ENCODE measurements at places on chromosomes 12 and 14.

DNA sequence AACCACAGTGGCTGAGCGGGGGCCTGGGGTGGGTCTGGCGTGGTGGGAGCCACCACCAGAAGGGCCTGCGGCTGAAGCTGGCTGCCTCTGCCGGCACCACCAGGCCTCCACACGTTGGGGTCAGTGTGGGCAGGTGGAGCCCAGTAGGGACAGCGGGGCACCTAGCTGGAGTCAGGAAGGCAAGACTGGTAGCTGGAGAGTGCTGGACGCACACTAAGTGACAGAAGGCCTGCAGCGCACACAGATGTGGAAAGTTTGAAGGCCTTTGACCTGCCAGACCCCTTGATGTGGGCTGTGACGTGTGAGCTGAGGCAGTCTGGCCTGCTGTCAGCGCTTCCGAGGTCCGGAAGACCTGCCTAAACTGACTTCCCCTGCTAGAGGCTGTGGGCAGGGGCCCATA, 26.3 kb downstream of the RIN3 start:
- no peak for DNase-seq

DNA sequence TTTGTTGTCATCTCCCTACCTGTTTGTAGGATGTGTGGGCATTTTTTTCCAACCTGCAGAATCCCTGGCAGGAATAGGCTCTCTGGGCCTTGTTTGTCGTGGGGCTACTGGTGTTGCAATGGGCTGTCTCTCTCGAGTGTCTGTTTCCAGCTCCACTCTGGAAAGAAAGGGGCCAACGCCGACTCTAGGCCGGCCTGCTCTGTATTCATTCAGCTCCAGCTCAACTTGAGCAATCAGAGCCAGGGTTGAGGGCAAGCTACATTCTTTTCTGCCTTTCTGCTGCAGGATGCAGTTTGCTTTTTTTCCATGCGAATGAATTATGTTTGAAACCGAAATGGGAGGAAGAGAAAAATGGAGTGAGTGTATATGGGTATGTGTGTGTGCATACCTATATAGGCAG, 2.3 kb downstream of the JDP2 start:
- no peak for DNase-seq

GRCh38 chr12:104653730-104654664, 197.2 kb downstream of the CHST11 start:
- DNase-seq: no peak

DNA sequence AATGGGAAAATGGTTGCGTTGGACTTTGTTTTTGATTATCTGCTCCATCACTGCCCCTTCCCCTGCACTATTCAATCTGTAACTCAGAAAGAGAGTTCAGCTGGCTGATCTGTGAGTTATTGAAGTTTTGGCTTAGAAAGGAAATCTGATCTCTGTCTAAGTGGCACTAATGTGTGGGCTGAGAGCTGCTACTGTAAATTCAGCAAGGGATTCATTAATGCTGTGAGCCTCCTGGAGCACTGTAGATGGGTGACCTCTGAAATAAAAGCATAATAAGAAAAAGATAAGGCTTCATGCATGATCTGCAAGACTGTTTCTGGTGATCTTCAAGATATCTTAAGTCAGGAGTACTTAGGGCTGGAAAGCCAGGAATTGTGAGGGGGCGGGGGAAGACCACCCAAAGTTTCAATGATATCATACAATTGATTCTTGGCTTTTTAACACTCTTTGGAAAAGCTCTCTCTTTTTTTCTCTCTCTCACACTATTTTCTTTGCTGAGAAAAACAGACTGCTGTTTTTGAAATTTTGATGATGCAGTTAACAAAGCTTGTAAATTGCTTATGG, 101.1 kb downstream of the C12orf75 start:
- DNase-seq: no peak

DNA sequence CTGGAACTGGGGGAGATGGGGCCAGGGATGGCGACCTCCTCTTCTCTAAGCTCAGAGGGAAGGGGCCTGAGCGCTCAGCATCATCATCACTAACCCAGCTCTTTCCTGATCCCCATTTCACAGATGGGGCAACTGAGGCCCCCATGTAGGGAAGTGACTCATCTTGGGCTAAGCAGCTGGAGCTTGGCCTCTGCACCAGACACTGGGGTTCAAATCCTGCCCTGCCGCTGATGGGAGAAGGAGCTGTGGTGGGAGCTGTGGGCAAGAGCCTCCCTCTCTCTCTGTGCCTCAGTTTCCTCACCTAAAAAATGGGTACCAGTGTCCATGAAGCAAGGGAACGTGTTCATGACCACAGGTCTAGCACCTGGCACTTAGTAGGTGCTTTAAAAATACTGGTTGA, 2.6 kb upstream of the TRPV4 start:
- no peak for DNase-seq

DNA sequence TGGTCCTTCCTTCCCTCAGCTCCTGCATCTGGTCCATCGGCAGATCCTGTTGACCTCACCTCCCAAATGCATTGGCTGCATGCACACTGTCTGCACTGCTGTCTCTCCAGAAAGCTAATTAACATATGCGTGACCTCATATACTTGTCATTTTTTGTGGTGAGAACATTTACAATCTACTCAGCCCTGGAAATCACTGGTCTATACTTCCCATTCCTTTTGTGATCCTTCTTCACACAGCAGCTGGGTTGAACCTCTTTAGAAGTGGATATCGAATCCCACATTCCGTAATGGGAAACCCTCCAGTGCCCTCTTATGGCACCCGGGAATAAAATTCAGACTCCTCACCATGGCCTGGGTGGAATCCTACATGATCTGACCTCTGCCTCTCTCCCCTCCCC, 45.0 kb downstream of the SMOC1 start:
- no peak for DNase-seq

DNA sequence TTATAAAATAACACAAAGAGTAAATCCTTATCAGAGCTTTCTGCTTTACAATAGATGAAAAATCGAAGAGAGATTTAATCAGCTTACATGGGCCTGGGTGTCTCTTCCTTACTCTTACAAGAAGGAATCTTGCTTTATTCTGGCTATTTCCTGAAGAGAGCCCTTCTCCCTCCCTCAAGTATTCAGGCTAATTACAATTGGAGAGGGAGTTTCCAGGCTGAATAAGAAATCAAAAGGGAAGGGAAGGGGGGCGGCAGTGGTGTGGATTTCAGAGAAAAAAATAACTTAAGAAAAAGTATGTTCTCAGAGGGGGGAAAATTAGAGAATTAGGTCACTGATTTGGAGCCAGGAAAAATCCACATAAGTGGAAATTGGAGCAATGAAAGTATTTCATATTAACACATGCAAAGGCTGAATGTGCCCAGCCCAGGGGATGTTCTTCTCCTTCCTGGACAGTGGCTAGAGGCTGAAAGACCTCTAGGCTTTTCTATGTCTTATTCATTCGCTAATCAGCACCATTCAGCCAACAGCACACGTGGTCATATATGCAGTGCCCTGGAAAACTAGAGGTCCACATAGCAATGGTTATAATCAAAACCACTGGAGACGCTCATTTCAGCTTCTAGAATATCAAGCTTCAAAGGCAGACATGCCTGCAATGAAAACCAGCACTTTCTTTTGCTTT, 158.9 kb upstream of the BTG1 start:
- no peak for DNase-seq

DNA sequence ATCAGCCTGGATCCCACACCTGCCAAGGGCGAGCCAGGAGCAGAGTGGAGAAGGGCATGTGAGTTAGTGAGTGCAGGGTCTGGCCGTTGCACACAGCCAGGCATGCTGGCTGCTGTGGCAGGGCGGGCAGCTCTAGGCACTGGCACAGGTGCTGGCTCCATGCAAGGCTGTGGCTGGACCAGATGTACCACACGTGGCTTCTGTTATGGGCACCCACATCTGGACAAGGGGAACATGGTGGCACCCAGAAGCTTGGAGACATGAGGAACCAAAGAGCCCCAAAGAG, 20.1 kb downstream of the SERPINA3 start:
- no peak for DNase-seq

DNA sequence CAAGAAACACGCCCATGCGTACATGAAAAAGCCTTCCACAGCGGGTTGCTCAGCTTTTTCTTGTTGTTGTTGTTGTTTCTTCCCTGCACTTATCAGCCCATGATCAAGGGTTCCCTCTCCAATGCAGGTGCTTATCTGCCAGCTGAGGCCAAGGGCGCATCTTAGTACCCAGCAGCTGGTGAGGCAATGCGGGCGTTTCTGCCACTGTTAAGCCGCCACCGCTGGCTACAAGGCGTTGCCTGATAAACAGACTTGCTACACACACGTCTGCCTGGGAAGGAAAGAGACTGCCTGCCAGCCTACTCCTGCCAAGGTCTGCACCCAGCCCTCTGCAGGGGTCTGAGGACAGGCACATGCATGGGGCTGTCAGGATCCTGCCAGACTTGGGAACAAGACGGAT, 345.9 kb downstream of the BCL11B start:
- DNase-seq: no peak

DNA sequence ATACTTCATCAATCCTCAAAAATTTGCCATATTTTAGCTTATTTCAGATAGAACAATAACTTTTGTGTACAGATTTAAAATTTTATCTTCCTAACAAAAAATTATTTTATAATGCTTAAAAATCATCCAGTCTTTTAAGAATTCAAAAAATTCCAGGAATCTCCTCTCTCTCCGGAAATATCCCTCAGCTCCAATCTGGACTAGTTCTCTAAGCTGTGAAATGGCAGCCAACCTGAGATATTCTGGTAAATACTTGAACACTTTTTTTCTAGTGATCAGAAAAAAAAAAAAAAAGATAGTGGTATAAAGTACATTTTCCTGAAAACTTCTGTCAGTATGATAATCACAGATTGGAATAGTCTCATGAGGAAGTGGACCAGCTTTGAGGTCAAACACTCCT, 57.6 kb downstream of the SSPN start:
- DNase-seq: no peak

- no peak for DNase-seq
Observed at GRCh38 chr12:130879212-130879686, 7.4 kb downstream of the RAN start.

DNA sequence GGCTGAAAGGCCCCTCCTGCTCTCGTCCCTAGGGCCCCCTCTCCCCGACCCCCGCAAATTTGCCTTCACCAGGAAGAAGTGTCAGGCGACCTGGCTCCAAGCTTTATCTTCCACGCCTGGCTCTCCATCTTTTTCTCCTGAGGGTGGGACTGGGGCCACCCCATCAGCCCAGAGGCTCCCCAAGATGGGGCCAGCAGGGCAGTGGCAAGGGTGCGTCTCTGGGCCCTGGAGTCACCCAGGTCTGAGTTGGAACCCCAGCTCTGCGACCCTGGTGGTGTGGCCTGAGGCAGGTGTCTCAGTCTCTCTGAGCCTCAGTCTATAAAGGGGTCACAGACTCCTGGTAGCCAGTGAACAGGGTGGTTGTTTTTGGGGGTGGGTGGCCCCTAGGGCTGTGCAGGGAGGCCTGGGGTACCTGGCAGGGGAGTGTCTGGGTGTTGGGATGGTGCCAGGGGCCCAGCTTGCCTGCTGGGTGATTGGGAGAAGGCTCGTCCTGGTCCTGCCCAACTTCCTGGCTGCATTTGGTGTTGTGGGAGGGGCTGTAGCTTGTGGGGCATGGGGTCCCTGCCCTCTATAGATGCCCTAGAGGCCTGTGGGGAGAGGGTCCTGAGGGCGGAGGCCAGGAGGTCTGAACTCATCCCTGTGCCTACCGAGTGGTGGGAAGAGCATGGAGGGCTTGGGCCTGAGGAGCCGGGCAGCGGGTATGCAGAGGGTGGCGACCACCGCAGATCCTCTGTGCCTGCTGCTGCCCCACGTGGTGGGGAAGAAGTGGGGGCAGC, 7.6 kb downstream of the KIF26A start:
- no peak for DNase-seq

DNA sequence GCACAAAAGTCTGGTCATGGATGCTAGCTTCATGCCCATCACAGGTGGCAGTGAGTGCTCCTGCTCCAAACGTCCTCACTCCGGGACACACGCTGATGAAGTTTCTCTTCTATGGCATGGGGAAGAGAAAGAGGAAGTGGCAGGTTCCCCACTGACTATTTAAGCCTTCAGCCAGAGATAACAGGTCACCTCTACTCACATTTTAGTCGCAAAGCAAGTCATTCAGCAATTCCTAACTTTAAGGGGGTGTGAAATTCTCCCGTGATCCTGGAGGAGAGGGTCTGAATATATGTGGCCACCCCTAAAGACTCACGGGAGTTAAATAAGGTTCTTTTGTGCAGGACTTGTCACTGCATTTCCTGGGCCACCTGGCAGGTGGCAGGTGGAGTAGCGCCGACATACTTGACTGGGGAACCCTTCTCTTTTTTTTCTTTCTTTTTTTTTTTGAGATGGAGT, 18.8 kb upstream of the RCOR1 start:
- no peak for DNase-seq

DNA sequence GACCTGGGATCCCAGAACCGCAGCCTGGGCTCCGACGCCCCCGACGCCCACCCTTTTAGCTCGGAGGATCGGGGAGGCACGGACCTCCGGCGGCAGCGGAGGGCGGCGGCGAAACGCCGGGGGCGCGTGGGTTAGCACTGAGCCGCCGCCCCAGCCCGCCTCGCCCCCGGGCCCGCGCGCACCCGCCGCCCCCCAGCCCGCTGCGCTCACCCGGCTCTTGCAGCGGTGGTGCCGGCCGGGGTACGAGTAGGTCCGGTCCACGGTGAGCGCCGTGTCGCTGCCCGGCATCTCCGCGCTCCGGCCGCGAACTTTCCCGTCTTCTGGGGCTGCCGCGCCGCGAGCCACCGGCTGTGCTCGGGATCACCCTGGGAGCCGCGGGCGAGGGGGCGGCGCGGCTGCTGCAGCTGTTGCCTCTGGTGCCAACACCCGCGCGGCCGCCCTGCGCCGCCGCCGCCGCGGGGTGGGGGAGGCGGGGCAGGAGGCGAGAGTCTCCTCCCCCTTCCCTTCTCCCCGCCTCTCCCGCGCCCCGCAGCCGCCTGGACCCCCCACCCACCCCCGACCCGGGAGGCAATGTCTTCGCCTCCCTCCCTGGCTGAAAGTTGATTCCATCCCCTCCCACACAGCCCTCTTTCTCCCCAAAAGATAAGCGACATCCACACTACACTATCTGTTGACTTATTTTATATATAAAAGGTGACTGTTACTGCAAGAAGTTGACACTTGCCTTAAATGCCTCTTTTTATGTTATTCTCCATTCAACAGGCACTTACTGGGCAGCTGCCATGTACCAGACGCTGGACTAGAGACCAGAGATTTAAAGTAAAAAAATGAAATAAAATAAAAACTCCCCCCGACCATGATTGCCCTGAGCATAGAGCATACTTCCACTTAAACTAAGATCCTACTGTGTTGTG, at the start of gene TMCC3:
TSS of gene TMCC3 (minus strand) at position 415 of the 914 bp plus-strand sequence. CDS start at position 288, 127 bp downstream.
- DNase-seq: peak; percentile 68

GRCh38 chr12:109987615-109988014, 8.6 kb downstream of the GIT2 start:
- no peak for DNase-seq

All from mammary epithelial cell (primary cell).